ENCODE measurements at places on chromosomes 1 and 21.

DNA sequence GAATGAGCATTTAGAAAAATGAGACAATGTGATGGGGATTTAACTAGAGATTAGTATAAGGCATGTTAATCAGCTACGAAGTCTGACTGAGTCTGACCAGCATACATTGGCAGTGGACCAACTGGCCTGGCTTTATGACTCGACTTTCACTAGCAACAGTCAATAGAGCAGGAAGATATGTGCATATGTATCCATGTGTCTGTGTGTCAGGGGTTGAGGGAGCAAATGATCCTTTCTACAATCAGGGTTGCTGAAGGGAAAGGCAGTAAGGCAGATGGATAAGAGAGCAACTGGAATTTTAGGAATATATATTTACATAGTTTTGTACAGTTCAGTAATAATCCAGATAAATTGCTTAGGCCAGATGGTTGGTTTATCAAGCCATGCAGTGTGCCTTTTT, 645.6 kb downstream of the PLA2G4A start:
- no peak for DNase-seq

GRCh38 chr21:33026878-33027400, 1.2 kb downstream of the OLIG2 start:
- DNase-seq: no peak

- DNase-seq: no peak
Measured at GRCh38 chr1:98133131-98133530, 212.3 kb upstream of the DPYD start.

- no peak for DNase-seq
Measured at GRCh38 chr1:171739656-171740055, 2.2 kb downstream of the VAMP4 start.

- DNase-seq: no peak
Measured at GRCh38 chr1:41199375-41199774, 42.7 kb downstream of the SCMH1 start.

DNA sequence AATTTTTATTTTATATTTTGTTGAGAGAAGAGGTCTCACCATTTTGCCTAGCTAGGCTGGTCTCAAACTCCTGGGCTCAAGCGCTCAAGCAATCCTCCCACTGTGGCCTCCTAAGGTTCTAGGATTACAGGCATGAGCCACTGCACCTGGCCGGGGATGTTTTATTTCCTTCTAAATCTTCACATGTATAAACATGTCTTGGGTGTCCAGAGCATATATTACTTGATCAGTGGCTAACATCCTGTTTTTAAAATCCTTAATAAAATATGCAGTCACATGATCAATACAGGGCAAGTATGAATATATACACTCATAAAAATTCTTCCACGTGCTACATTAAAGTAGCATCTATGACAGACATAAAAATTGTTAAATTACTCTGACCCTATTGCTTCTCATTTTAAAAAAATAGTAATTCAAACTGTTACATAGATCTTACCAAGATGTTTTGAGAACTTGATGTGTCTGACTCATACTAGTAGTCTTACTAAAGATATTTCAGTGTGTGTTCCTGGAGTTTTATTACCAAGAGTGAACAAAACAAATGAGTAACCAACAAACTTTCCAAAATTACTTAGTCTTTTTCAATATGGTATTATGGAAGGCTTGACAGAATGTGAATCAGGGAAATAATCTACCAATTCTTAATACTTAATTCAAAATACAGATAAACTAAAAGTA, 222.5 kb downstream of the SLC45A1 start:
- DNase-seq: no peak

DNA sequence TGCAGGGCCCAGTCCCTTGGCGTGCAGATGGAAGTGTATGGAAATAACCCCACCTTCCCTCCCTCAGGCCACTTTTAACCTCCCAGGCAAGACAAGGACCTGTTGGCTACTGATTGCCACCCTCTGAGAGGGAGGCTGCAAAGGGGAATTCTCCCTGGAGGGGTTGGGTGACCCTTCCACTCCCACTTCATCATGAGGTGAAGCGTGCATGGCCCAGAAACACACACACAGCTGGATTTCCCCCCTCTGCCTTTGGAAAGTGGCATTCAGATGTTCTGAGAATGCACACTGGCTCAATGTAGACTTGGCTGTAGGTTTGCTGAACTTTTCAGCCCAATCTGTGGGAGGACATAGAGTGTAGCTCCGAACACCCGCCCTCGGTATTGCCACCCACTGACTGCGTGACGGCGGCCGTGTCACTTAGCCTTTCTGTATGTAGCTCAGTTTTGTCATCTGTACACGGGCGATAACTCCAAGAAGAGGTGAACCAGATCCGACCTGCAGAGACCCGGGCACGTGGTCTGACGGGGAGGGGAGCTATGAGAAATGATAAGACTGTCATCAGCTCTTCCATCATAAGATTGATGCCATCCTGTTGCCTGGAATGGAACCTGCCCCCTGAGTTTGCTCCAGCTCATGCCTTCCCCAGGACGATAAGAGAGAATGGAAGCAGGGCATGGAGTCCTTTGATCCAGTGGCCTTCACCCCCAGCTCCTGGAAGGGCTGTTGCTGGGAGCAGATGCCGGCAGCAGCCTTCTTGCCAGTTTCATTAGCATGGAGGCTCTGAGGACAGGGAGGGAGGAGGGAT, 19.3 kb downstream of the MIIP start:
- no peak for DNase-seq

GRCh38 chr1:14303011-14303410, 295.5 kb upstream of the KAZN start:
- DNase-seq: no peak

DNA sequence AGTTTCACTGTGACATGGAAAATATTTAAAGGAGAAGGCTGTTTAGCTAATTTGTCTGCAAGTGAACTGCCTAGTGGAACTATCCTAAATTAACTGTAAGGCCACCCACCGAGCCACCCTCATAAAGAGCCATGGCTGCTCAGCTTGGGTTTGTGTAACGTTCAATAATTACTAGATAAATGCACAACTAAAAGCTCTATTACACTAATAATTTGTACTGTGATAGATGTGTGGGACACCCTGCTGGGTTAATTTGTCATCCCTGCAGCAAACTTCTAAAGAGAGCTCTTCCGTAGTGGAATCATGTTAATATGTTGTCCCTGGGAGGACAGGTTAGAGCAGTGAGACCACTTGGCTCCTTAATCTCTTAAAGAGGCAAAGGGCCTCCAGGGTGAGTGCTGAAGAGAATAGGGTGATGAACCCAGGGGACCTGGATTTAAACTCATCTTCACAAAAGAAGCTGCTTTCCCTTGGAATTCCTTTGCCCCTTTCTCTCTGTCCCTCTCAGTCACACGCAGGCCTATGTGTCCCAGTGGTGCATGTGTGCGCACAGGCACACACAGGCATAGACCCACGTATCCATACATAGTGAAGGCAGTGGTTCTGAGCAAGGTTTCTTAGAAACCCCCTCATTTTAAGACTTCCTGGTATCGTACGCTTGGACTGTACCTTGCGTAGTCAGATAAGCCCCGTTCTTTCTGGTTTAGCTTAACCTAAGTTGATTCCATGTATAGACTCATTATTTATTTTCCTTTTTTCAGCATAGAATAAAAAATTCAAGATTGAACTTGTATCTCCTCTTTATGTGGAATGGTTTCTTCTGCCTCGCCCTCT, 310.3 kb downstream of the NFIA start:
- DNase-seq: no peak

GRCh38 chr1:91613595-91613994, 112.9 kb downstream of the CDC7 start:
- DNase-seq: no peak

DNA sequence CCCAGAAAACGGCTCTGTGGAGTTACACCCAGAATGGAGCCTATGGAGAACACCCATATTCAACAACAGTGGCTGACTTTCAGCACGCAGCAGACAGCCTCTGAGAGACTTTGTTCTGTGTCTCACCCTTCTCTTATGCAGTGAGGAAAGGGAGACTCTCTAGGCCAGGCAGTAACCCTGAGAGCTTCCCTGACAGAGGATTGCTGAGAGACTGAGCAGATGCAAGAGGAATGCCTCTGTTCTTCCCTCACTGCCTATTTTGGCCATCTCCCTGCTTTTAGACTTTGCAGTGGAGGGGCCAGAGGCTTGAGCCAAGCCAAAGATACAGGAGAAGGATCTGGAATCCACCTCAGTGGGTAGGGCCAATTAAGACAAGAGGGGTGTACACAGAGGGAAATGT, 41.8 kb upstream of the SLC16A1 start:
- no peak for DNase-seq

DNA sequence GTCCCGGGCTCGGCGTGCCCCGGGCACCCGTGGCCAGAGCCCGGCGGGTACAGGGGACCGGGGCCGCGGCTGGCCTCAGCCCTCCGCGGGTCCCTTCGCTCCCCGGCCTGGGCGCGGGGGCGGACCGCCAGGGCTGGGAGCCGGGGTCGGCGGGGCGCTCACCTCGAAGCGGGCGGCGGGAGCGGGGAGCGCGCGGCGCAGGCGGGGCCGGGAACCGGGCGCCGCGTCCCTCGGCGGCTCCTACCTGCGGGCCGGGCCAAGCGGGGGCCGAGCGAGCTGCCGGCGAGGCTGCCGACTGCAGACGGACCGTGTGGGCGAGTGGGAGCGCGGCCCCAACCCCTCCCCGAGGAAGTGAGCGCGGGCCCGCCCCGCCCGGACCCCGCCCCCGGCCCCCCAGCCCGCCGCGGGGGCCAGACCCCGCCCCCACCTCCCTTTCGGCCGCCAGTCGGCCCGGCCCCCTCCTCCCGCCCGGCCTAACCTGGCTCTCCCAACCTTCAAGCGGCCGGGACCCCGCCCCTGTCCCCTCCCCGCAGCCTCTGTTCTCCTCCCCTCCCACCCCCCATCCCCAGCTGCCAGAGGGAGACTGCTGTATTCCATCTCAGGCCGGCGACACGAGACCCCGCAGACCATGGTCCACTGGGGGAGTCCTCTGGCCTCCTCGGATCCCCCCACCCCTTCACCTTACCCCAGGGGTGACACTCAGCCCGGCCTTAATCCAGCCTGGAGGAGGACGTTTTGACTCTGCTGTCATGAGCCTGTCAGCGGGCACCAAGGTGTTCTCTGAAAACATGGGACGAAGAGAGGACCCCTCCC, at the start of gene FHL3:
Gene FHL3, minus strand, starts transcription at position 320 of the 813 bp plus-strand sequence. CDS start 6,102 bp downstream, outside the sequence.
- DNase-seq: peak; percentile 44

- no peak for DNase-seq
Measured at GRCh38 chr1:61836649-61837048, 94.4 kb downstream of the PATJ start.

DNA sequence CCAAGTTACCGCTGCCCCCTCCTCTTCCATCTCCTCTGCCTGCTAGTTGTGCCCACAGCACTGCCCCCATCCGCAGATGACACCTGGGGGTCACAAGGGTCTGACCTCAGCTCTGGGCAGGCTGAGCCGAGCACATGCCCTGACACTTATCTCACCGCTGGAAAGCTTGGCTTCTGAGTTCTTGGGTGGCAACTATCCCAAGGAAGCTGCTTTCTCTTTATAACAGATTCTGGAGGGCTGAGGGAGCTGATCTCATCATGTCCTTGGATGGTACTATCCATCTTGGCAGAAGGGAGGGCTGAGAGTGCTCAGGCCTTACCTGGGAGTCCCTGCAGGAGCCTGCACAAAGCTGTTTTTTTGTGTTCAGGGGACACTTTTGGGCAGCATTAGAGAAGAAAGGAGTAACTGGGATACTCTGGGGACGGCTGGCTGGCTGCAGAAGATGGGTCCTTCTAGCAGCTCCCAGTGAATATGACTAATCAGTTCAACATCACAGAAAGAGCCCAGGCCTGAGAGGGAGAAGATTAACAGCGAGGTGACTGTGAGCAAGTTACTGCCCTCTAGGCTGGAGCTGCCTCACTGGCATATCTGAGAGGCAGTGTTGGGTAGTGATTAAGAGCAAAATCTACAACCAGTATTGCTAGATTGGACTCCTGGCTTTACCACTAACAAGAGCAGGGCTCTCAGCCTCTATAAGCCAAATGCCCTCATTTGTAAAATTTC, 71.6 kb downstream of the PLXNA2 start:
- no peak for DNase-seq

- DNase-seq: no peak
Measured at GRCh38 chr1:12654004-12654567, 10.2 kb downstream of the AADACL4 start.

- DNase-seq: no peak
Measured at GRCh38 chr1:212098771-212099170, 63.2 kb downstream of the DTL start.

- no peak for DNase-seq
Measured at GRCh38 chr1:7684861-7685635, 86.0 kb upstream of the VAMP3 start.

DNA sequence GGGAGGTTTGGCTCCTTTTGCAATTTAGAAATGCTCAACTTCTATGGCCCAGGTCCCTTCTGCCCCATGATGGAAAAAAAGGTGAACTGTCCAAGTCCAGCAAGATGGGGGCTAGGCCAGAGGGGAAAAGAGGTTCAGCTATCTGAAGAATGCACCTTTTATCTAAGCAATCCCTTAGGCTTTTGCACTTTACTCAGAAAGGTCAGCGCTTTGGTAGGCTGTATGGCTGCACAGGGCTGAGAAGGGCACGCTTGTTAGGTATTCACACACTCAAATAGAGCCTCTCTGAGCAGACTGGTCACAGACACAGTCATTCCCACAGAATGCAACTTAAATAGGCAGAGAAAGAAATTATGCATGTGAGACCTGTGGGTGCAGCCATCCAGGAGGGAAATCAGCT, 31.0 kb downstream of the KANK4 start:
- DNase-seq: no peak

DNA sequence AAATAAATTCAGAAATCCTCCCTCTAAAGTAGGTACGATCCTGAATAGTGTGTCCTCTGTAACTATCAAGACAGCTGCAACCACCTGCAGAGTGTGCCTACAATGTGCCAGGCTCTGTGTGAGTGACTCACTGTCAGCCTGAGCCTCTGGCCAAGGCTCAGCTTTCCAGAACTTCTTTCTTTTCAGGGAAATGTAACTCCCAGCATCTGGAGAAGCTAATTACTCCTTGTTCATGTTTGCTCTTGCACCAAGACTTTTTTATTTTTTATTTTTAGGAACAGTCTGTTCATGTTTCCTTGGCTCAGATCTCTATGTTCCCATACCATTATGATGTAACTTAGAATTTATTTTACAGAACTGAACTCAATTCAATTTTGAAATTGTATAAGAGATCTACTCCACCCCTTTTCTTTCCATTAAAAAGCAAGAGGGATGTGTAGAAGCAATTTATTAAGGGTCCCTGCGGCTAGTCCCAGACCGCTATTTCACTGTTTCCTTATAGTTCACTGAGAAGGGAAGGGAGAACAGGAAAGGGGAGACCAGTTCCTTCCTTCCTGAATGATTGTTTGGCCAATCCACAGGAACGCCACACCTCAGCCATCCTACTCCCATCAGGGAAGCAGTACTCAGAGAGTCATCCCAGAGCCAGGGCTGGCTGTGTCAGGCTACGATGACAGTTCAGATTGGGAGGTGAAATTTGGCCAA, 112.4 kb upstream of the ZNF648 start:
- DNase-seq: no peak

- no peak for DNase-seq
Measured at GRCh38 chr1:100582943-100583342, 45.0 kb downstream of the GPR88 start.

DNA sequence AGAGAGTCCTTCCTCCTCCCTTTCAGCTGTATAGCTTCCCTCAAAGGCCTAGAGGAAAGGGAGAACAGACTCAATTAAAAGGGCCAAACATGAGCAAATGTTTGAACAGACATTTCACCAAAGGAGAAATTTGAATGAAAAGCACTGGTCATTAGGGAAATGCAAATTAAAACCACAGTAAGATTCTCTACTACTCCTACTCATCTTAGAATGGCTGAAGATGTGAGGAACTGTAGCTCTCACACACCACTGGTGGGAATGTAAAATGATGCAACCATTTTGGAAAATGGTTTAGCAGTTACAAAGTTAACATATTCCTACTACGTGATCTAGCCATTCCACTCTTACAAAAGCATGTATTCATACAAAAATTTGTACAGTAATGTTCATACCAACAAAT, 253.0 kb upstream of the HOOK1 start:
- DNase-seq: no peak

Measured in activated CD4-positive, alpha-beta T cell treated with anti-CD3 and anti-CD28 coated beads, Interleukin-2, amount 10 ng/mL, durations not matched to agents 7 days and 5 days (primary cell).